Parietal lobe (tissue), 2 donors: ENCODE measurements at places on chromosomes 16 and 17. TPM values are rescaled to one million over a fixed set of nuclear protein-coding genes. Genes with fewer than 3 reads are reported as not detected.

Gene MT2A
- total RNA-seq = 3.8 TPM

Gene CIBAR2
- total RNA-seq = not detected

Gene MRPL58
- total RNA-seq = 11.3 TPM

Gene MEOX1
- total RNA-seq = not detected

Gene SOST
- total RNA-seq = not detected

Gene CDRT15
- not detected for total RNA-seq

Gene MLKL
- 0.63 TPM for total RNA-seq

Gene PHOSPHO1
- total RNA-seq = 0.94 TPM

Gene KRT28
- not detected for total RNA-seq

Gene PPY
- total RNA-seq = not detected

Gene NOD2
- total RNA-seq = 0.31 TPM

Gene ELMO3
- total RNA-seq = 0.94 TPM

Gene RAB26
- 4.4 TPM for total RNA-seq

Gene RNF40
- total RNA-seq = 124 TPM

Gene NLRC3
- total RNA-seq = 0.94 TPM

Gene SERPINF2
- total RNA-seq = 0.31 TPM

Gene CCDC40
- 12.2 TPM for total RNA-seq

Gene CCL17
- not detected for total RNA-seq

Gene TBX2
- total RNA-seq = 1.3 TPM

Gene GPRC5B
- total RNA-seq = 30.7 TPM

Gene MGAT5B
- total RNA-seq = 53.8 TPM

Gene RPRML
- 5.9 TPM for total RNA-seq

Gene CMTM1
- 4.4 TPM for total RNA-seq

Gene MYH2
- not detected for total RNA-seq

Gene RFFL
- 15.3 TPM for total RNA-seq

Gene FAM117A
- 3.1 TPM for total RNA-seq

Gene KRTAP2-3
- total RNA-seq = not detected

Gene WDR81
- total RNA-seq = 18.5 TPM

Gene ASGR1
- 12.5 TPM for total RNA-seq

Gene TMEM235
- not detected for total RNA-seq

Gene MYO15B
- 59.5 TPM for total RNA-seq

Gene KCNAB3
- 7.5 TPM for total RNA-seq

Gene TMEM98
- 64.2 TPM for total RNA-seq

Gene USH1G
- total RNA-seq = not detected

Gene NKD1
- 3.1 TPM for total RNA-seq

Gene MT1M
- total RNA-seq = 1.3 TPM

Gene KRTAP3-1
- not detected for total RNA-seq

Gene BCAR1
- 28.5 TPM for total RNA-seq

Gene SLC26A11
- total RNA-seq = 14.7 TPM

Gene SEPTIN1
- total RNA-seq = 0.94 TPM

Gene DNAI2
- total RNA-seq = not detected
